D341Med (cell line): ENCODE measurements at places on chromosomes 2 and 18.

GRCh38 chr18:62425465-62426190 is 97.2 kb upstream of the ZCCHC2 start:
- DNase-seq, result peak; percentile 87

DNA sequence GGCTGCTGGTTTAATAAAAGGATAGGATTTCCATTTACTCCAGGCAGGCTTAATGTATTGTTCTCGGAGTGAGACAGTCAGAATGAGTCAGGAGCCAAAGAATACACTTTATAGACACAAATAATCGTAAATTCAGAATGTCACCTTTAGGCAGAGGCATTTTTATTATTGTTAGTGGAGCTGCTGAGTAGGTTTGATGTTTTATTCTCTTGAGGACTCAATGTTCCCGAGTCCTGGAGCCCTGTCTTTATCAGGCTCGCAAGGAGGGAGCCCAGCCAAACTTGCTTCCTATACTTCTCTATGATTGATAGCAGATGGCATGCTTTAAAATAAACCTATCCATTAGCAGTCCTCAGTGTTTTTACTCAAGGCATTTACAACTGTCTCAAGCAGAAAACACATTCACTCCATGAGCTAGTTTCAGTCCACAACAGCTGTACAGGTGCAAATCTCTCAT is 492.3 kb upstream of the ZEB2 start:
- DNase-seq, result no peak

DNA sequence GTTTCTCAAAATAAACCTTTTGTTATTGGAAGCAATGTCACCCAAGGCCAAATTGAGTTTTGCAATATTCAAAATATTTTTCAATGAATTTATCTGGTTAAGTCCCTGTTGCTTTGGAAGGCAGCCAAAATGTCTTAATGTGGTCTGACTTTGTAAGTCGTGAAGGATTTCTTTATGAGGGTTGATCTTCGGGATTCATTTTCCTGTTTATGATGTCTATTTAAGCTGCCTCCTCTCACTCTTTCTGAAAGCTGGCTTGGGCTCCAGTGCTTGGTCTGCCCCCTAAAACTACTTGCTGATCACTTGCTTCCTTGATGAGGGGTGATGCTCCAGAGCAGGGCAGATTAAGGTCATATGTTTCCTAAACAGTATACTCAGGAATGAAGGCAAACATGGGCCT is 141.1 kb downstream of the ANTXR1 start:
- no peak for DNase-seq

DNA sequence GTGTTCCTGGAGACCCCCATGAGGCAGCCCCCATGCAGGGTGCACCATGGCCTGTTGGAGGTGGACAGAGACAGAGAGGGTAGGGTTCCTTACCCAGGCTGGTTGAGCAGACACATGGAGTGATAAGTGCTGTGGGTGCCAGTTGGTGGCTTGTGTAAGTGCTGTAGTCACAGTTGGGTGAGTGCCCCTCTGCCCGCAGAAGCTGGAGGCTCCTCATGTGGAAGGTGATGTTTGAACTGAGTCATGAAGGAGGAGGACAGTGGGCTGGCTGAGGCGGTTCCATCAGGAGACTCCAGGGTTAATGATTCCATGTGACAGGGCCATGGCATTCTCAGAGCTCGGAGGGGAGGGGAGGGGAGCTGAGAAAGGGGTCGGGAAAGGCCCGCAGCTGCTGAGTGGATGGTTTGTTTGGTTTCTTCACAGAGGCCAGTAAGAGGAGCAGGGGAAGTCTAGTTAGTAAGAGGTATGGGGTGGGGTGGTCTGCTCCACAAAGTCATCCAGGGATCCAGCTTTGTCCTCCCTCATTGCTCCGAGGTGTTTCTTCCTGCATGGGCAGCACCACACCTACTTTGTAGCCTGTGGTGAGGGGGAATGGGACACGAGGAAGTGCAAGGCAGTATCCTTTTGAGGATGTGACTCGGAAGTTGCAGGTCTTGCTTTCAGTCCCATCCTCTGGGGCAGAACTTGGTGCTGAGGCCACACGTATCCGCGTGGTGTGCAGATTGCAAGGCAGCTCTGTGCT is 13.6 kb downstream of the IMPA2 start:
- DNase-seq, result no peak

GRCh38 chr18:596288-596881 is 403 bp upstream of the CLUL1 start:
- DNase-seq, result peak; percentile 56

DNA sequence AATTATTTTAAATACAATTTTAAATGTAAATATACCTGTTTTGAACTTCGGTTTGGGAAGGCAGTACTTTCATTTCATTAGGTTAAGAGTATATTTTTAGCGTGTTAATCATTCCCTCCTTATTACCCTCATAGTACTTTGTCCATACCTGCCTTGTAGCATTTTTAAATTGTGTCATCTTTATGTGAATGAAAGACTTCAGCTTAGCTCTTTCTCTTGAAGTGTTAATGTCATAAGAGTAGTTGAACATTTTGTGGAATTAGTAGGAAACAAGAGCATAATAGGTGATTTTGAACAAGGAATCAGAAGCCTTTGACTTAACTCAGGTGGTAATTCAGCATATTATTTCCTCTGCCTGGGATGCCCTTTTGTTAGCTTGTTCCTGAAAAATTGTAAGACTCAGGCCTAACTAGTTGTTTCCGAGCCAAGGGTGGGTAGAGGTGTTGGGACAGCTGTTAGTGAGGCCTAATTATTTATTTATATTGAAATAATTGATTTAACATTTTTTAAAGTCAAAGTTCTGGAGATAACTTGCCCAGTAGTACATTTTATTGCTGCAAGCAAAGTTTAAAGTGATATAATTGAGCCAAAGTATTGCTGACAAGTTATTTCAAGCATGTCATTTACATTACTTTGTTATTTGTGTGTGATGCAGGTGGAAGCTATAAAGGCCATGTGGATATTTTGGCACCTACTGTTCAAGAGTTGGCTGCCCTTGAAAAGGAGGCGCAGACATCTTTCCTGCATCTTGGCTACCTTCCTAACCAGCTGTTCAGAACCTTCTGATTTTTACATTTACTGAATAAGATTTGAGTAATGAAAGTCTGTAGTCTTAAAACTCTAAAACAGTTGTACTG is 38.7 kb downstream of the DDX1 start:
- DNase-seq, result no peak

DNA sequence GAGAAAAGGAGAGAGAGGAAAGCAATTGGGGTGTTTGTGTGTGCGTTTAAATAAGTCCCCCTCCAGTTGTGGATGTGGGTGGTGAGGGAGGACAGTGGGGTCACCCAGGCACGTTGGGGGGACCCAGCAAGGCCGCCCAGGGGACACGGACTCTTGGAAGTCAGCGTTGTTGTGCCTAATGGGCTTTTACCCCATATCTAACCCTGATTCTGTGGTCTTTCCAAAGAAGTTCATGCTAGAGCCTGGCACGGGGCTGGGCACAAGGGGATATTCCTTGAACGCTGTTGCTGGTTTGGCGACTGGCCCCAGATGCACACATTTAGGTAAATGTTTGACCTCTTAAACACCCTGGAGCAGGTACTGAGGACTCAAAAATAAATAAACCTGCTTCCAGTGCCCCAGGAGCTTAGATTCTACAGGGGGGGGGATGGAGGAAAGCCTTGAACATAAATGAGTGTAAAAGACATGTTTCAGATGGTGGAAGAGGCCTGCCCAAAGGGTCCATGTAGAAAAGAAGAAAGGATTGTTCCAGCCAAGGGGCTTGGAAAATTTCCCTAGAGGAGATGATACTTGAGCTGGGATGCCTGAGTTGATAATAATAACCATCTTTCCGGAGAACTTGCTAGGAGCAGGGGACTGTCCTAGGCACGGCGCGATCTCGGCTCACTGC is 97.7 kb upstream of the SIX3 start:
- DNase-seq, result no peak

- DNase-seq, result peak; percentile 99
Measured at GRCh38 chr18:57434536-57435494, at the start of gene ONECUT2. Gene ONECUT2 (plus strand): TSS chr18:57435374. CDS start chr18:57435717, 343 bp downstream.

GRCh38 chr2:120949027-120949956 is 213.6 kb downstream of the GLI2 start:
- DNase-seq, result no peak

GRCh38 chr18:45828917-45829811 is 3.7 kb downstream of the SIGLEC15 start:
- peak; percentile 40 for DNase-seq

DNA sequence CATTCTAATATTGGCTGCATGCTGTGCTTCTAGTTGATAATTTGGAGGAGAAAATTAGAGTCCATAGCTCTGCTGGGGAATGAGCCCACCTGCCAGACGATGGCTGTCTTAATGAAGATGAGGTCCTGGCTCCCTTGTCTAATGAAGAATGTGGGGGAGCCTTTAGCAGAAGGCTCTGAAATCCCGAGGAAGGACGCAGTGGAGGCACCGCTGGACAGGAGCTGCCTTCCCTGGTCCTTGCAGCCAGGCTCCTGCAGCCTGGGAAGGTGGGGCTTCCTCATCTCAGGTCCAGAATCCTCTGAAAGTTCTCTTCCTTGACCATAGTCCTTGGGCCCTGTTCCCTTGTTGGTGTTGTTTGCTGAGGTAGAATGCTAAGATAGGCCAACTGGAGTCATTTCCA is 208.3 kb downstream of the AGAP1 start:
- no peak for DNase-seq

GRCh38 chr2:190425221-190425866 is 17.2 kb downstream of the MFSD6 start:
- DNase-seq, result no peak

DNA sequence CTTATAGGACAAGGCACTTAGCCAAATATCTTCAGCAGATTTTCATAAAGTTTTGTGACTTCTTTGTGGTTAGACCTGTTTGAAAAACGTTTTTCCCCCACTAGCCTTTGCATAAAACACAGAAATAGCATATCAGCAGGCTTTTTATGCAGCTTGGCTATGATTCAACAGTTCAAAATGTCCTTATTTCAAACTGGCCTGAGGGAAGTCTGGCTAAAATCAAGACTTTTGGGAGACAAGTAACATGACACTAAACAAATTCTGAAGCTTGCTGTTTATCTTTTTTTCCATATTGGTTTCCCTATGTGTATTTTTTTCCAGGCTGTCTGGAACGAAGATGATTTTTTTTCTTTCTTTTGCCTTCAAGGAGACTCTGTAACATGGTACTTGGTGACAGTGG is 95.1 kb upstream of the L3MBTL4 start:
- DNase-seq, result no peak

DNA sequence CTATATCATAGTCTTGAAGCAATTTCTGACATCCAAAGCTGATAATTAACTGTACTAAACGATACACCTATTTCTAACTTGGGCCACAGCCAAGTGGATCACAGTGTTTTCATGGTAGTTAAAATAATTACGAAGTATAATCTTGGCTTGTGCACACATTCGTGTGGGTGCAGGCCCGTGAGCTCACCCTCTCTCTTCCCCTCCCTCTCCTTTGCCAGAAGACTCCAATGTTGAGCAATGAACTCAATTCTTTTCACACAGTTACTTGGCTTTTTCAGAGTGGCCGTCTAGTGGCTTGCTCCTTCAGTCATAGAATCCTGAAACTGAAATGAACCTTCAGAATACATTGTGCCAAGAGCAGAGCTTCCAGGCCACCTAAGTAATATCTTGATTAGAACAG is 178.7 kb downstream of the NCKAP5 start:
- no peak for DNase-seq

DNA sequence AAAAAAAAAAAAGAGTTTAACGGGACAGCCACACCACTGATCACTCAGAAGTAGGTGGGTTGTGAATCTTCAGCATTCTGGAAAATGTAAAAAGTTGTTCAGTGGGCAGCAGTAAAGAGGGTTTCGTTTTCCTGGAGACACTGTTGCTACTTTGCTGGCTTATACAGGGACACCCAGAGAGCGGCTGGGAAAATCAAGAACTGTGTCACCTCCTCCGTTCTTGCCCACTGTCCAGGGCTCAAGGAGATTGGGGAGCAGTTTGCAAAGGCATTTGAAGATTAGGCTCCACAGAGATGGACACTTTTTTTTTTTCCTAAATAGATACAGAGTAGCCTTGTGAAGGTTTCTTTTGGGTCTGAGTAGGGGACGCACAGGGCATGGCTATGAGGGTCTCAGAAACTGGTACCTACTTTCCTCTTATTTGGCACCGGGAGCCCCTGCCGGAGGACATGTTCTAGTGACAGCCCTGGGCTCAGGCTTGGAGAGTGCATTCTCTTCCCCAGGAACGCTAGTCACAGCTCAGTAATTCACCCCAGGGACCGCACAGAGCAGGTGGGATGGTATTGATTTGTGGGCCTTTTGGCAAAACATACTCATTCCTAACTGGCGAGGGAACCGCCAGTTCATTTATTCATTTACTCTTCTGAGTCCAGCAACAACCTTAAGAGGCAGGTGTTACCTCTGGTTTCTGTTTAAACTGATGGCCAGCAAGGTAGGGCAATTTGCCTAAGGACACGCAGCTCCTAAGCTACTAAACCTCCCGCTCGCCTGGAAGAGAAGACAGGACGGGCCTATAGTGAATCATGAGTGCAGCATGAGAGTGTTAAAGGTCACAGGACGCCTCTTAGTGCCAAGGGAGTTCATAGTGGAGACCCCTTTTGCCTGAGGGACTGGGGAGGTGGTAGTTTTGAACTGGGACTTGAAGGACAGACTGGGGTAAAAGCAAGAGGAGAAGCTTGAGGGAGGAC is 53.1 kb downstream of the HPCAL1 start:
- DNase-seq, result no peak

DNA sequence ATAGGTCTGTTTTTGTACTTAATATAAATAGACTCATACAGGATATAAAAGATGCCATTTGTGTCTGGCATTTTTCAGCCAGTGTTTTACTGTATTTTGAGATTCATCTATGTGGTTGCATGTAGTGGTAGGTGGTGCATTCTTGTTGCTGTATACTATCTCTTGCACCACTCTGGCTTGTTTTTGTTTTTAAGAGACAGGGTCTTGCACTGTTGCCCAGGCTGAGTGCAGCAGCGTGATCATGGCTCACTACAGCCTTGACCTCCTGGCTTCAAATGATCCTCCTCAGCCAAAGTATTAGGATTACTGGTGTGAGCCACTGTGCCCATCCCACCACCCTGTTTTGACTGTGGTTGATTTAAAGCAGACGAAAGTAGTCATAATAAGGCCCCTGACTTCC is 12.6 kb downstream of the HK2 start:
- DNase-seq, result no peak

- no peak for DNase-seq
Measured at GRCh38 chr2:100418406-100418962, 1.0 kb upstream of the CHST10 start.

- no peak for DNase-seq
Measured at GRCh38 chr18:76855594-76855993, 33.2 kb downstream of the ZNF236 start.

DNA sequence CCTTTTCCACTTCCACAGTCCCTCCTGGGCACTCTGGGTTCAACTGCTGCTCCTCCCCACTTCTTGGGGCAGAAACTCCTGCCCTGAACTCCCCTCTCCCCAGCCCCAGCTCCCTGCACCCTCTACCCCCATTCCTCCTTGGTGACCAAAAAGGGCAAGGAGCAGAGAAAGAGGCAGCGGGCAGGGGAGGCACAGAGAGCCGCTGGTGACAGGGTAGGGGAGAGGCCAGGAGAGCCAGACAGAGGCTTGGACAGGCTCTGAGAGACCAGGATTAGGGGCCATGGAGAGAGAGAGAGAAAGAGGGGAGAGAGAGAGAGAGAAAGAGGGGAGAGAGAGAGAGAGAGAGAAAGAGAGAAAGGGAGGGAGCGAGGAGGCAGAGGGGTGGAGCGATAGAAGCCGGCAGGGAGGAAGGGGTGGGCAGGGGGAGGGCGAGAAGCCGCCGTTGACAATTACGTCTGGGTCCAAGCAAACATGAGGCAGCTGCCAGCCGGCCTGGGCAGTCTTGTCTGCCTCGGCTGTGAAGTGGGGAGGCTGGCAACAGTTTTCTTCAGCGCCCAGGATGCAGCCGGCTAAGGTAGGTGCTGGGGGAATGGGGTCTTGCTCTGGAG is at the start of gene KCNIP3:
Gene KCNIP3 (plus strand): TSS at position 468 of the 608 bp plus-strand sequence. CDS start 92 bp downstream, at position 560.
- peak; percentile 49 for DNase-seq
